ENCODE measurements at places on chromosomes 4 and X.

DNA sequence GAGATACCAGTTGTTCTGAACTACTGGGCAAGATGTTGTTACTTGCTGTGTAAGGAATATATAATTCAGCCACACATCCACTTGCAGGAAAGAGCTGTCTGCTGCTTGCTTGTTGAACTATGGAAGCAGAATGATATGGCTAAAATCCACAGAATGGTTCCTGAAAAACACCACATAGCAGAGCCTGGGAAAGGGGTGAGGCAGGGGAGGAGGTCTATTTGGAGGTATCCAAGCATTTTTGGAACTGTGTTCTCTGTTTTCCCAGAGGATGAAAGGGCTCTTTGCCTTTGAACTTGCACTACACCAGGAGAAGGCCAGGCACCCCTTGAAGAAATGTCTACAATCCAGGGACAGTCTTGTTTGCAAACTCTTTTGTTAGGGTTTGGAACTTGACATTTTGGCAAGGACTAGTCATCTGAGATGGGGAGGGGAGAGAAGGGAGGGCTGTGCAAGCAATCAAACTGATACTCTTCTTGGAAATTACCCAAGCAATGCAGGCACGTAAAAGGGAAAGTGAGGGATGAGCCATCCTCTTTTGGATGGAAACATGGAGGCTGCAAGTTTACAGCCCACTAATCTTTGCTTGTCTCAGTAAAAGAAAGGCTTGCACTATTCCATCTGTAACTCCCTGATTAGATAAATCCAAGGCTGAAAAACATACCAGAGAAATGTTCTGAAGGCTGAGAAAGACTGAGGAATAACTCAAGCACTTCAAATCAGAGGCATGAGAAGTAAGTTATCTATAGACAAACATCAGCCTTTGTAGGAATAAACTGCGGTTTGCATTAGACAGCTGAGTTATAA is 141.0 kb downstream of the TSPAN5 start:
- DNase-seq, result no peak

GRCh38 chrX:2576793-2577192 is 76.0 kb upstream of the DHRSX start:
- no peak for DNase-seq

GRCh38 chr4:101025755-101026154 is 321.6 kb downstream of the PPP3CA start:
- DNase-seq, result no peak

GRCh38 chr4:107133965-107134653 is 98.0 kb upstream of the DKK2 start:
- no peak for DNase-seq

DNA sequence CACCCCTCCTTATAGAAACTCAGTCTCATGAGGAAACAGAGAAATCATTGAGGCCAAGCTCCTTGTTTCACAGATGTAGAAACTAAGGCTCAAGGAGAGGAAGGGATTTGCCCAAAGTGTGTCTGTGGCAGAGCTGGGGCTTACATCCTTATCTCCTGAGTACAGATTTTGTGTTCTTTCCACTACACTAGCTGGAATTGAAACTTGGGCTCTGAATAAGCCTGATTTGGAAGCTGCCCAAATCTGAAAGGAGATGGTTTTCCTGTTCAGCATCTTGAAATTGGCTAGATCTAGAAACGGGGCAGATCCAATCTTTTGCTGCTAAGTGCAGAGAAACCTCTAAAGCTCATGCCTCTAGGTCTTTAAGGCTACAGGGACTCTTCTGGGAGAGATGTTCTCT is 24.3 kb downstream of the AWAT2 start:
- no peak for DNase-seq

DNA sequence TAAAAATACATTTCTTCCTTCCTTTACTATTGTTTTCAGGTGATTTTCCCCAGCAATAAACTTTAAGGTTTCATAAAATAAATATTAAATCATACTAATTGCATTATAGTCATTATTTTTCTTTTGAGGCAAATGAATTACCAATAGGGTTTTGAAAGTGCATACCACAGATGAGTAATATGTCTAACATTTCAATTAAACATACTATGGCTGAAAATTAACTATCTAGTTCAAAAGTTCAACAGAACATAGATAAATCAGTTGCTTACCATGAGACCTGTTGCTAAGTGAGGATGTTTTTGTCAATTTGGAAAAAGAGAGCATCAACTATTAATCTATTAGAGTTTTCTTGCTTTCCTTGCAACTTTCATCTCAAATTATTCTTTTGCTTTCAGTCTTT is 35.0 kb downstream of the NPY5R start:
- DNase-seq, result no peak

DNA sequence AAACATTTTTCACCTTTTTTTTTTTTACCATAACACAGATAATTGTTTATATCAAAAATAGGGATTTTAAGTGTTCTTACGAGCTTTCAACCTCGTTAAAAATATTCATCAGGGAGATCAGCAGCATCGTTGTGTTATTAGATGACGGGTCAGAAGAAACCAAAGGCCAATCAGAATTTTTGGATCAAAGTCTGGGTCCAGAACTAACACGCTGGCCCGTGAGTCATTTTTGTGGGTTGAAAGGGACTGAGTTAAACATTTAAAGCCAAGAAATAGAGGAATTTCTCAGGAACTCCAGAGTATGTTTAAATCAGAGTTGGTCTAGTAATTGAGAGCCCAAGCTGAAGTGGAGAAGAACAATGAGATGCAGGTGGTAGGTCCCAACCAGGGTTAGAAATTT is 170.8 kb downstream of the TLL1 start:
- DNase-seq, result no peak

DNA sequence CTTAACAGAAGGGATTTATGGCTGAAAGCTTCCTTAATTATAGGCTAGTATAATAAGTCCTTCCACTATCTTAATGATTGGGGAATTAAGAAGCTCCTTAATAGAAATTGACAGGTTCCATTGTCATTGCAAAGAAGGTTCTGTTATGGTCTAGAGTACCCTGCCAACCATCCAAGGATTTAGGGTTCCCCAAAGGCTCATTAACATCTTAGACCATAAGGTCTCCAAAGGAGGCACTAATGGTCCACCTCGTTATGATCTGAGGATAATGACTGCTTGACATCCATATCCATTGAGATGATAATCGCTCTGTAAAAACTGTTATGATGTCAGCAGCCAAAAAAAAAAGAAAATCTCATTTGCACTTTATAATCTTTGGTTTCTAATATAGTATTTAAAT is 441.6 kb downstream of the GBA3 start:
- no peak for DNase-seq

All from activated CD4-positive, alpha-beta T cell treated with anti-CD3 and anti-CD28 coated beads, Interleukin-2, amount 50 U/mL, for 48 hours (primary cell).